ENCODE measurements at places on chromosomes 4 and X. TPM values are rescaled to one million over a fixed set of nuclear protein-coding genes. Genes with fewer than 3 reads are reported as not detected.

The NSD2 gene
- total RNA-seq = 37.4 TPM

The ESX1 gene
- not detected for total RNA-seq

The ARMCX6 gene
- 39.5 TPM for total RNA-seq

The CD99 gene
- total RNA-seq = 124 TPM

The GRK4 gene
- total RNA-seq = 6.0 TPM

The EFHC2 gene
- total RNA-seq = 2.0 TPM

The SH3D19 gene
- 0.42 TPM for total RNA-seq

The SPARCL1 gene
- total RNA-seq = not detected

The ABCD1 gene
- total RNA-seq = 7.3 TPM

The TCEAL6 gene
- total RNA-seq = not detected

The PABPC1L2A gene
- total RNA-seq = not detected

The RADX gene
- 13.4 TPM for total RNA-seq

The TRIM61 gene
- 2.6 TPM for total RNA-seq

The ARX gene
- not detected for total RNA-seq

The UGT2B10 gene
- not detected for total RNA-seq

The SMIM31 gene
- total RNA-seq = not detected

The HPGDS gene
- not detected for total RNA-seq

The GPAT3 gene
- 6.1 TPM for total RNA-seq

The COMMD8 gene
- total RNA-seq = 17.9 TPM

The TSPAN5 gene
- 5.4 TPM for total RNA-seq

The NEUROG2 gene
- not detected for total RNA-seq

The WDR17 gene
- 1.5 TPM for total RNA-seq

The CXCL5 gene
- not detected for total RNA-seq

The SORBS2 gene
- total RNA-seq = not detected

The RAB39B gene
- total RNA-seq = 14.8 TPM

The RASSF6 gene
- not detected for total RNA-seq

The JCHAIN gene
- 6.9 TPM for total RNA-seq

The RHOXF1 gene
- total RNA-seq = 1.6 TPM

The DEFB131A gene
- not detected for total RNA-seq

The FGFR3 gene
- not detected for total RNA-seq

The C4orf51 gene
- not detected for total RNA-seq

The RASGEF1B gene
- total RNA-seq = 14.7 TPM

The CT45A8 gene
- not detected for total RNA-seq

The DUSP21 gene
- total RNA-seq = not detected

The VCX3A gene
- not detected for total RNA-seq

The XAGE2 gene
- not detected for total RNA-seq

The RENBP gene
- total RNA-seq = 17.8 TPM

The MTMR8 gene
- total RNA-seq = 9.5 TPM

The VCX3B gene
- not detected for total RNA-seq

The FOXP3 gene
- 0.18 TPM for total RNA-seq

The HTN3 gene
- not detected for total RNA-seq

The BTC gene
- not detected for total RNA-seq

The PAPSS1 gene
- 17.3 TPM for total RNA-seq

The FRG2 gene
- not detected for total RNA-seq

The MSX1 gene
- not detected for total RNA-seq

The PITX2 gene
- not detected for total RNA-seq

The TBC1D8B gene
- 0.88 TPM for total RNA-seq

The GIMD1 gene
- not detected for total RNA-seq

The GPR34 gene
- 0.52 TPM for total RNA-seq

The PRSS12 gene
- total RNA-seq = not detected

The NRK gene
- total RNA-seq = not detected

The LDB2 gene
- not detected for total RNA-seq

The SHROOM2 gene
- not detected for total RNA-seq

The HPSE gene
- total RNA-seq = 5.0 TPM

The PRR32 gene
- total RNA-seq = not detected

The IQCM gene
- total RNA-seq = not detected

The CFAP47 gene
- total RNA-seq = not detected

The MTTP gene
- total RNA-seq = not detected

The PYURF gene
- total RNA-seq = 53.4 TPM

All from naive thymus-derived CD8-positive, alpha-beta T cell (primary cell).